Activated T-helper 1 cell treated with anti-CD3 and anti-CD28 coated beads, Interleukin-2, amount 50 U/mL, for 16 hours (primary cell): ENCODE measurements at places on chromosomes 1 and 21.

DNA sequence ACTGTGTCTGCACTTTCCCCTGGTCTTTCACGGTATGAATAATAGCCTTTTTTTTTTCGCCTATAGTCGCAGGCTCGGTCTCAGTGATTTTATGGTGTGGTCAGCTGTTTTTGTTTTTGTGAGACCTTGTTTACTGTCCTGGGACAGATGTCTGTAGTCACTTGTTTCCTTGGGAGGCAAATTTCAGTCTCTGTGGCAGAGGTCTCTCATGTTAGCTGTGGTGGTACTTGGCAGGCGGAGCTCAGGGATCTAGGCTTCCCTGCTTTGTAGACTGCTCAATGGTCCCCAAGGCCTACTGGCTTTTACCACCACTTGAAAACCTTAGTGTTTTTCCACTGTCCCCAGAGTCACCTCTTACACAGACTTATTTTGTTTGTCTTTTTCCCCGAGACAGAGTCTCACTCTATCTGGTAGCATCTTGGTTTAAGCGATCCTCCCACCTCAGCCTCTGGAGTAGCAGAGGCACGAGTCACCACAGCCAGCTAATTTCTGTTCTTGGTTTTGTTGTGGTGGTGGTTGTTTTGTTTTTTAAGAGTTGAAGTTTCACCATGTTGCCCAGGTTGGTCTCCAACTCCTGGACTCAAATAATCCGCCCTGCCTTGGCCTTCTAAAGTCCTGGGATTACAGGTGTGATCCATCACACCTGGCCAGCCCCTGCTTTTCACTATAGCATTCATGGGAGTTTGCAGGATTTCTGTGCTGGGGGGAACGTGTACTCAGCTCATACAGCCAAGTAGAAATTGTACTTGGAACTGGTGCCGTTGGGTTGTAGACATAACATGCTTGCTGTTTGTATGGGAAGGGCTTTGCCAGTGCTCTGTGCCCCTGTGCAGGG lies 10.3 kb downstream of the RNU1-2 start:
- DNase-seq: no peak

DNA sequence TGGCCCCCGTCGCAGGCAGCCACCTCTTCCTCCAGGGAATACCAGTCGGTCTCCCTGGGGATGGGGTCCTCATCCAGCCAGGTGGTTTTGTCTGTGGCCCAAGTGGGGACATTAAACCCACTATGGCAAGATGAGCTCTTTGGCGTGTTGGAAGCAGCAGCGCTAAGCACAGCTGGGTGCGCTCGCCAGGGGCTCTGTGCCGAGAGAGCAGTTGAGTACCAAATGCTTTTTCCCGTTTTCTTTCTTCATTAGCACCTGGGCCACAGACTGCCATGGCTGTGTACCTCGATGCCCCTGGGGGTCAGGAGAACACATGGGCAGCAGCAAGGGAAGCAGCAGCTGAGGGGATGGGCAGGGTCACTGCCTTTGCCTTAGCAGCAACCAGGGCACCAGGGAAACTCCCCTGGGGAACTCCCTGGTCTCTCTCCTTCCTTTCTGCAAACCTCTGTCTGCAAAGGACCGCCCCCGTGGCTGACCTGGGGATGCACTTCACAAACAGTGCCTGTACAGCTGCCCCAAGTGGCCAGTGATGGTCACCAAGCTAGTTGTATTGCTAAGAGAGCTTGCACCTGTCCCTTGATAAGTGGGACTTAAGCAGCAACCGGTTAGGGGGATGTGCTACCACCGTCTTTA lies 31.1 kb downstream of the EDARADD start:
- no peak for DNase-seq

- no peak for DNase-seq
Measured at GRCh38 chr1:234768171-234768568, 158.2 kb upstream of the IRF2BP2 start.

- DNase-seq: no peak
Measured at GRCh38 chr1:80994038-80994437, 806.7 kb upstream of the ADGRL2 start.

DNA sequence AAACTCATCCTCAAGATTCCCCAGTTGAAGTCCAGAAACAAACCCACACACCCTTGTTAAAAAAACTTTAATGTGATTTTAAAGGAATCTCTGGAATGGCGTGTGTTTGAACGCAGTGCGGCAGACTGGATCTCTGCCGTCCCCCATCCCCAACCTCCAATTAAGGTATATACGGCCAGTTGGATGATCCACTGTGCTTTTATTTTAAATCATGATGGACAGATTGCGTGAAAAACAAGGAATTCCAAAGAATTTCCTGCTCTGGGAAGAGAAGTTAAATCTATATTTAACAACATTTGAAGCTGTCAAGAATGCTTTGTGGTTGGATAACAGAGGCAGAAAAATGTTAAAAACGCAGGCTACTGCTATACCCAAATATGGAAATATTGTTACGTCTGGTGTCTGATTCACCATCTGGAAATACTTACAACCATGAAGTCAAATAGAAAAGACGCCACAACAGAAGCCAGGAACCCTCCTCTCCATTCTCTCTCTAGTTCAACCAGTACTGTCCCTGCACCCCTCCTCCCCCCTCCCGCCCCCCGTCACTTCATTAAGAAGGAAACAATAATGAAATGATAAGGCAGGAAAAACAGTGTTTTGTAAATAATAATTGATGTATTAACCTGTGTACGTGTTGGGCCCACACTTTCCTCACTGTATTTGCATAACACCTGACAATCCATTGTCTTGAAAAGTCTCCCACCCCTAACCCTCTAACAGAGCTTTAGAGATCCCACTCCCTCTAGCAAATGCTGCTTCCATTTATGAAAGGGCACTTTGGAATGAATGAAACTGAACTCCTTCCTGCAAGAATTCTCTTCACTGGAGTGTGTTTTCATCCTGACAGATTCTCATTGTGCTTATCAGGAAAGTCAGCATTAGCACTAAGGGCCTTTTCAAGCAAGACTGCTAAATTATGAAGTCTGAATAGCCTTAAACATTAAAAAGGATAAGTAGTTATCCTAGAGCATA lies 2.0 kb upstream of the CCN1 start:
- DNase-seq: no peak

DNA sequence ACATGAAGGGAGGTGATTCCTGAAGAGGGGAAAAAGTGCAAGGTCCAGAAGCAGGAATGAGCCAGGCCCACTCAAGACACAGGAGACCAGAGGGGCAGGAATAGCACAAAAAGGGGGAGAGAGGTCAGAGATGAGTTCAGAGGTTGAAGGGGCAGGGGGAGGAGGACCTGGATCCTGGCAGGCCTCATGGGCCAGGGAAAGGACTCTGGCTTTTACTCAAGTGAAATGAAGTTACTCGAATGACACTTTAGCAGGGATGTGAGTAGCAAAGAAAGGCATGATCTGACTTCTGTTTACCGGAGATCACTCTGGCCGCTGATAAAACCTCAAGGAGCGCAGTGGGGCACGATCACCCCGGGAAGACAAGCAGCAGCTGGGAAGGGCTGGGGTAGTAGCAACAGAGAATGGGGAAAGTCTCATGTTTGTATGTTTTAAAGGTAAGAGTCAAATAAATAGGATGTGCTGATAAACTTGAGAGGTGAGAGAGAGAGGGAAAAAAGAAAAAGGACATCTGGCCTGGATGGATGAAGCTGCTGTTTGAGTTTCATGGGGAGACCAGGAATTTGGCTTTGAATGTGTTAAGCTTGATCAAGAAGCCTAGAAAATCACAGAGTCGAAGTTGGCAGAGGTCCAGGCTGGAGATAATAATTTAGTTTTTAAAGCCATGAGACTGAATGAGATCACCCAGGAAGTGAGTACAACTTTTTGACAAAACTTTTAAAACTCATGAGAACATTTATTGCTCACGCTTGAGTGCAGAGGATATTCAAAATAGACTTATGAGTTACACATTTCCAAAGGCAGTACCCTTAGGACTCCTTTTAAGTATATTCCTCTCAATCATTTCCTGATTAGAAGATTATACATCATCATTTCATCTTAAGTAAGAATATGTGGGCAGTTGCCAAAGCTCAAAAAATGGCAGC lies 156.0 kb downstream of the RERE start:
- DNase-seq: no peak

- no peak for DNase-seq
Measured at GRCh38 chr1:197902131-197902453, 338 bp upstream of the C1orf53 start.

GRCh38 chr1:117318011-117318410 lies 49.2 kb upstream of the MAN1A2 start:
- DNase-seq: no peak

DNA sequence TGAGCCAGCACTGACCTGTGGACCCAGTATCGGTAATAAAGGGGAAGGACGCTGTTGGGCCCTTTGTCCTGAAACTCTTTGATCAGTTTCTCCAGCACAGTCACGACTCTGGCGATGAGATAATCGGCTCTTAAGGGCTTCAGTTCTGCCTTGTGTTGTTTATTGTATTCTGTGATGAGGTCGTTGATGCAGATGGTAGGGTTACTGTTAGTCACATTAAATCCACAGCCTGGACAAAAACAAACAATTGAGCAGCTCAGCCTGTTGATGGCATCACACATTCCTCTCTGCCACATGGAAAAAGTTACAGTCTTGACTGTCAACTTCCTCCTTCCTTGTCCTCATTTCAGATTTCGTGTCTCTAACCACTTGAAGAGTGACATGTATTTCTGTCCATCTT lies 57.6 kb downstream of the SIM2 start:
- no peak for DNase-seq

GRCh38 chr21:28776251-28776650 lies 216.4 kb downstream of the LTN1 start:
- DNase-seq: no peak

- no peak for DNase-seq
Measured at GRCh38 chr21:39238275-39238674, 55.0 kb upstream of the PSMG1 start.

DNA sequence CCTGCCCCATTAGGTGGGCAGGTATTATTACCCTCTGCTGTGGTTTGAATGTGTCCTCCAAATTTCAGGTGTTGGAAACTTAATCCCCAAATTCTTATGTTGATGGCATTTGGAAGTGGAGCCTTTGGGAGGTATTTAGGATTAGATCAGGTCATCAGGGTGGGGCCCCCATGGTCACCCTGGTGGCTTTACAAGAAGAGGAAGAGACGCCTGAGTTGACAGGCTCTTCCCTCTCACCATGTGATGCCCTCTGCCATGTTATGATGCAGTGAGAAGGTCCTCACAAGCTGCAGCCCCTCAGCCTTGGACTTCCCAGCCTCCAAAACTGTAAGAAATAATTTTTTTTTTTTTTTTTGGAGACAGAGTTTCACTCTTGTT lies 8.8 kb upstream of the THEMIS2 start:
- DNase-seq: no peak

GRCh38 chr21:42630626-42631025 lies 22.8 kb upstream of the PDE9A start:
- DNase-seq: no peak

DNA sequence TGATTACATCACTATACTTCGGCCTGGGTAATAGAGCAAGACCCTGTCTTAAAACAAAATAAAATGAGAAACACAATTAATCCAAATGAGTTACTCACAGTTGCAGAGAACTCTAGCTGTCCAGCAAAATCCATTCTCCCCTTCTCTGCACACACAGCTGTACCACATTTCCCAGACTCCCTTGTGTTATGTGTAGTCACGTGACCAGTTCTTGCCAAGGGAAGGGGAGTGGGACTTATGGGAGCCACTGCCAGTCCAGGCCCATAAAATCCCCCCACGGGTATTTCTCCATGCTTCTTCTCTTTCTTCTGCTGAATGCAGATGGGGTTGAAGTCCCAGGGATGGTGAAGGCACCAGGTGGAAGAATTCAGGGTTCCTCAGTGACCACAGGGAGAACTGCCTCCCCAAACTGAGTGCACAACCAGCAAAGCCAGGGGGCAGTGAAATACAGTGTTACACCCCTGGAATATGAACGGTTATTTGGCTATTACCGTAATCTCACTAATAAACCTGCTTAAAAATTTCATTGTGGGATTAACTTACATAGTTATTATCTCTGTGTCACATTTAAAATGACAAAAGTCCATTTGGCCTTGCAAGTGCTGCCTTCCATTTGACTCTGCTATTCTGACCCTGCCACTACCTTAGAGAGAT lies 85.6 kb upstream of the FMN2 start:
- no peak for DNase-seq

GRCh38 chr1:14658642-14659041 lies 60.2 kb downstream of the KAZN start:
- no peak for DNase-seq

DNA sequence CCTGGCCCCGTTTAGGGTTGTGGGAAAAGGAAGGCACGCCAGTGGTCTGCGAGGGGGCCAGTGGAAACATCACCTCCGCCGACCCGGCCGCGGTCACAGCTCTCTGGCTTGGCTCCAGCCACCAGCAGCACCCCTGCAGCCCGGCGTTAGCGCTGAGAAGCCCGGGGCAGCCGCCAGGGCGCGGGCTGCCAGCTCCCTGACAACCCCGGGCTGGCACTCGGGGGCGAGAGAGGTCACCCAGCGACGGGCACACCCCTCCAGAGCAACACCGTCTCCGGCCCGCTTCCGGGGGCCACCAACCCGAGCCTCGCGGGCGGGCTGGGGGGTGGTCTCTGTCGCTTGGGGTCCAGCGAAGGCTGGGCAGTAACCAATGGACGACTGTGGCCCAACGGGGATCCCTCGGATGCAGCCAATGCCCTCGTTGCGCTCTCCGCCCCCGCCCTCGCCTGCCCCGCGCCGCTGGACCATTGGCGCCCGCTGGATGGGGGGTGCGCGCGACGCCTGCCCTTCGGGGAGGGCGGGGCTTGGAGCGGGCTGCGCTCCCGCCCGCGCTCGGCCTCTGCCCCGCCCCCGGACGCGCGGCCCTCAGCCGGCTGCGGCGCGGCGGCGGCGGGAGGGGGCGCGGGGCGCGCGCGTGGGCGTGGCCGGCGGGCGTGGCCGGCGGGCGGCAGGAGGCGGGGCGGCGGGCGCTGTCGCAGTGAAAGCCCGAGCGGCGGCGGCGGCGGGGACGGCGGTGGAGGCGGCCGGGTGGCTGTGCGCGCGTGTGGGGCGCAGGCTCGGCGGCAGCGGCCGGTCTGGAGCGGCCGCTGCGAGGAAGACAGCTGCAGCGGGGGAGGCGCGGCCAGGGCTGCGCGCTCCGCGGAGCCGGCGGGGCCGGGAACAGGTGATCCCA lies at the start of gene MAN1C1:
MAN1C1 (plus strand) TSS at position 697 of the 892 bp plus-strand sequence. CDS start 1,007 bp downstream, outside the sequence.
- DNase-seq: peak; percentile 76

GRCh38 chr21:16870103-16870502 lies 642.7 kb upstream of the CXADR start:
- no peak for DNase-seq

DNA sequence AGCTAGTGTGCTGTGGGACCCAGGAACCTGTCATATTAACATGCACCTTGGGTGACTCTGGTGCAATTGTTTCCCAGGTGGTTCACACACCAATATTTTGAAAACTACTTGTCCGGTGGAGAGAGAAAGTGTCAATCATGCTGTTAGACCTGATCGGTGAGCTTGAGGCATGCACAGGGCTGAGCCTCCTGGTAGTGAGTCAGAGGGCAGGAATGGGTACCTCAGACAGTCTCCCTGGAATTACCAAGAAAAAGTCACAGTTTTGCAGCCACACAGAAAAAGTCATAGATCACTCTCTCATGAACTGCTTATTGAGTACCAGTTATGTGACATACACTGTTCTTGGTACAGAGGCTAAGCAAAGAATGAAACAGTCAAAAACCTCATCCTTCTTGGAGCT lies 140.1 kb upstream of the NFIA start:
- no peak for DNase-seq
